ENCODE measurements at places on chromosomes 6 and 20.

DNA sequence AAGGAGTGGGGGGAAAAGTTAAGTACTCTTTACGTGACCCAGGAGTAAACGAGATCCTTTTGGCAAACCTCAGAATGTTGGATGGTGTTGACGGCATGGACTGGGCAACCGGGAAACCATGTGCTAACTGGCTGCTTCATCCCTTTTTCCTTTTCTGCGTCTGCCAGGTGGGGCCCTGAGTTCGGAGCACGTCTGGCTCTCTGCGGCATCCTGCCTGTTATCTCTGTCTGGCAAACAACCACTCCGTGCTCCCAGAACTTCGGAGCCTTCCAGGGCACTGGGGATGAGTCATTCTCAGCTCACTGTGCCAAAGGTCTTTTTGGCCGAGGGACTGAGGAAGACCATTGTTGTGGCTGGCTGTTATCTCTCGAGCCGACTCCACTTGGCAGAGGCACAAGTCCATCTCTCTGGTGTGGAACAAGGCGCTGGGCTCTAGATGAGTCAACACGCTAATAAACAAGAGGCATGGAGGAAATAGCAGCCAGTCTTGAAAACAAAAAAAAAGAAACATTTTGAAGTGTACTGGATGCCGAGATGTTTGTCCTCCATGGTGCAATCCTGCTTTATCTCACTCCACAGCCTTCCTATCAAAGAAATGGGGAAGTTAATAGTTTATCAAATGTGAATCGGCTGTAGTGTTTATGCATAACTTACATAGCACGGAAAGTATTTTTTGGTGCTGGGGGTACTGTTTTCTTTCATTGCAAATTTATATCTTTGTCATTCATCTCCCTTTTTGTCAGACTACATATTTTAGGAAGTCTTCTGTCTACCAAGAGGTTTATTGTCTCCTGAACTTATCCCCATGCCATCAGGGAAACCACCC is 64.6 kb upstream of the TXNDC5 start:
- DNase-seq = peak; percentile 99

- no peak for DNase-seq
These were observed 261.2 kb downstream of the ADGB start for GRCh38 chr6:146859795-146860495.

- no peak for DNase-seq
These were observed 124.1 kb upstream of the RIN2 start for GRCh38 chr20:19633985-19634384.

- no peak for DNase-seq
These were observed 202.4 kb upstream of the CDH4 start for GRCh38 chr20:61049684-61050083.

DNA sequence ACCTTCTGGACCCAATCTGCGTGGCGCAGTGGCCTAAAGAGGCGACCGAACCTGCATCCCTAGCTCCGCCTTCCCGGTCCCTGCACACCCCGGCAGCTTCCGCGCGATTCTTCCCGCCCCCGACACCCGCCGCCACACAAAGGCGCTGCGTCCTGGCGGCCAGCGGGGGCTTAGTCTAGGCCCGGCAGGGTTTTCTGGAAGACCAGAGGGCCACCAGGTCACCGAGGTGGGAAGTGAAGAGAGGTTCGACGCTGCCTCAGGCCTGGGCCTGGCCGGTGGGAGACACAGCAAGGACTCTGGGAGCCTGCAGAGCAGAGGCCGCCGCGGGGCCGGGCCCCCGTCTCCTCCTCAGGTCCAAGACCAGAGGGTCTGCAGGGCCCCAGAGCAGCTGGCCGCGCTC is 154.9 kb downstream of the OR2B2 start:
- no peak for DNase-seq

- DNase-seq = no peak
These were observed 13.7 kb downstream of the UQCC2 start for GRCh38 chr6:33697845-33698244.

DNA sequence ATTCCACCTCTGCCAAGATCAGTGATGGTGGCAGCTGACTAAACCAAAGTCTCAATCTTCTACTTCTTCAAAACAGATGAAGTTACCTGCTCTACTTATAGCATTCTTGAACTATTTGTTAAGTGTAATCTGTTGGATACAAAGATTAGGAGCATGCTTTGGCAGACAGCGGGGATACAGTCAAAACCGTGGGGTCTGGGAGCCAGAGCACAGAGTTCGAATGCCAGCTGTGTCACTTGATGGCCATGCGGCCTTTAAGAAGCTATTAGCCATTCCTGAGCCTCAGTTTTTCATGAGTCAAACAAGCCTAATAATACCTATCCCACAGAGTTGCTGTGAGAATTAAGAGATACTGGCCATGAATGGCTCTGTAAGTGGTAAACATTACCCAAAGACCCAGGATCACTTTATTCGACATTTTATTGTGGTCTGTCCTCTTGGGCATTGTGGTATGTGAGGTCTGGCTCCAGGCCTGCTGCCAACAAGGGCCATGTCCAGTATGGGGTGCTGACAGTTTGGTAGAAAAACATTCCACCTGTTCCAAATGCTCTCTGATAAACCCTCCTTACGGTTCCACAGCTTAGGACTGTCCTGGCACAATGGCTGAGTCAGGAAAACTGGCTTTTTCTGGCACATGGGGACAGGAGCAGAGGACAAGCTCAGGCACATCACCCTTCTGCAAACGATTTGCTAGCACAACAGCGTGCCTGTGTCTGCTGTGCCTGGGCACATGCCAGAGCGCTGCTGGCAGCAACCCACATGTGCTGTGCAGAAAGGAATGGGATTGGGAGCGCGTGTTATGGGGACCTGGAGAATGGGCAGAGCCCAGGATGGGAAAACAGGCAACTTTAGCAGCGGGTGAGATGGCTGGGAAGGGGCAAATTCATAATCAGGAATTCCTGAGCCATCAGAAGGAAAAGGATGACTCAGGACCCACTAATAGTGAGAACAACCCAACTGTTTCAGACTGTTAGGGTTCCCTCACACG is 15.7 kb upstream of the FAM83C start:
- peak; percentile 67 for DNase-seq

DNA sequence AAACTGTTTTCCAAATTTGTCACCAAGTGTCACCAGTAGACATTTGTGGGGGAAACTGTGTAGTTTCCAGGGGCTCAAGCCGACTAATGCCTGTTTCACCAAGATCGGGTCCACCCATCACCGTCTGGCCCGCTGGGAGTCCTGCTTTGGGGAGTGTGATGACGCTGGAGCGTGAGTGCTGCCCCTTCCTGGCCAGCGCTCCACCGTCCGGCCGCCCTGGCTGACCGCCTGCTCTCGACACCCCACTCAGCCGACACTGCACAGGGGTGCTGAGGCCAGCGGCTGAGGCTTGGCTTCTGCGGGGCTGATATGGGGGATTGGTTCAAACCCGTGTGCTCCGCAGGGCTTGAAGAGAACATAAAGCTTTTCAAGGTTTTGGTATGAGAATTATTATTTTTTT is 160.1 kb downstream of the SMOC2 start:
- DNase-seq = no peak

GRCh38 chr6:107488875-107489635 is 862 bp upstream of the SOBP start:
- peak; percentile 28 for DNase-seq

DNA sequence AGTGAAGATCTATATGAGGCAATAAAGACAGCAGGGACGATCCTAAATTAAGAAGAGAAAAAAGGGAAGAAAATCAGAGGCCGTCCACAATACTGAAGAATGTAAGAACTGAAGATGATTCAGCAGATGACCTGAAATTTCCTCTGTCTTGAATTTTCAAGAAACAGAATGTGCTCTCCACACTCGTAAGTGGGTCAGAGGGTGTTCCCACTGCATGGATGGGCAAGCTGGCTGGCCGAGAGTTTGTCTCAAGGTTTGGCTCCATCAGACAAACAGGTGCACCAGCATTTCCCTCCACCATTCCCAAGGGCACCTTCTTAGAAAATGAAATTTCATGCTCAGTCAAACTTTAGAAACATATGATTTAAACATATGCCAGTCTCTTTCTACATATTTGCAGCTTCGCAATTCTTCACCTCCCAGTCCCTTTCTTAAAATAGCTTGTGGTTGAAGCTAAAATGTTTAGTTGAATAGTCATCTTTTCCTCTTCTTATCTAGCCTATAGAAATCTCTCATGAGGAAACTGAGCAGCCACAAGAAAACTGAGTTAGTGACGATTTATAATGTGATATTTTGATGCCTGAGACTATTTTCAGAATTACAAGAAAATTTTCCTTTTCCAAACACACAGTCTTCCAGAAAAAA is 576.4 kb downstream of the PRKN start:
- DNase-seq = no peak

GRCh38 chr6:35717449-35718374 is 19.1 kb upstream of the ARMC12 start:
- DNase-seq = no peak

DNA sequence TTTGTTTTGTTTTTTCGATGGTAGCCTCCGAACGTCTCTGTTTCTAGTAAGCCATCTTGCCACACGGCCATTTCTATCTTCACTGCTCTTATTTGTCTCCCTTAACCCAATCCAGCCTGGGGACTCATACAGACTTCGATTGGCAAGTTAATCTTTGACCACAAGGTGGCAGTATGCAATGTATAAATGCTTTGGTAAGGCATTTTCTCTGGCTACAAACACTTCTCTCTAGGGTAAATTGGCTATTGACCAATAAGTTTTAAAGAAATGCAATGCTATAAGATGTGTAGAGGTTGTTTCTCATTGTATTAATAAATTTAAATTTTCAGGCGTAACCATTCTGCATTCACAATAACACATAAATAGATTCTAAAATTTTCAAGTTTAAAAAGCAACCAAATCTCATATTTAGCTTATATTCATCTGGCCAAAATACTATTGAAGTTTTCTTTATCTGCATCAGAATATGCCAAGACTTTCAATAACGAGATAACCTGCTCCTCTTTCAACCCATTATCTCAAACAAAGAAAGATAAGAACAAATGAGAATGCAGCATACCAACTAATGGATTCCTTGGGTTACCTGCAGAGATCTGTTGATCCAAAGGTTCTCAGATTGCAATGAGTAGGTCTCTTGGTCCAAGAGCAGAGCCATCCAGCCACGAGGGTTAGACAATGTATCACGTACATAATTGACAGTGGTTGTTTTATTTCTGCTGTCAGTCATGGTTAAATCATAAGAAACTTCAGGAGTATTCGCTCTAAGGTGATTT is 231.9 kb downstream of the PKHD1 start:
- peak; percentile 75 for DNase-seq

GRCh38 chr20:48198929-48199451 is 413.7 kb upstream of the SULF2 start:
- no peak for DNase-seq

DNA sequence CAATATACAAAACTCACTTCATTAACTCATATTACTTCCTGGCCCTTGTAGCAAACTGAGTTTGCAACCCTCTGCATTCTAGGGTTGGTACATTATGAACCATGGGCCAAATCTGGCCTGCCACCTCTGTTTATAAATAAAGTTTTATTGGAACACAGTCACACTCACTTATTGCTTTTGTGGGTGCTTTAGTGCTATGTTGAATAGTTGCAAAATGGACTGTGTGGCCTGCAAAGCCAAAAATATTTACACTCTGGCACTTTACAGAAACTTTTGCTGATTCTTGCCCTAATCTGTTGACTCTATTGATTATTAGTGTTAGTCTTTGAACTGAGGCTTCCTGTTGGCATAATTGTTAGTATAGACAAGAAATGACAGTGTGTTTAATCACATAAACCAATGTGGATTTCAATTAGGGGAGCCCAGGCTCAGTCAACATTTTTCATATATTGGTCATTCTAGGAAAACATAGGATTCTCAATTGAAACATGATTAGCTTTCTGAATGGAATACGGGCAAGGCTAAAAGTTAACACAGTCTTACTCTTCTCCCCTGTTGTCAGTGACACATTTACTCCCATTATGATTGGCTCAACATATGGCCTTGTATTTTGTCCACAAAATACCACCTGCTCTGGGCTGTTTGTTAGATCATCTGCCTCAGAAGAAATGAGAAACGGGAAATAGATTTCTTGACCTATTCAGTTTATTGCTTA is 241.9 kb upstream of the ZFP64 start:
- no peak for DNase-seq

DNA sequence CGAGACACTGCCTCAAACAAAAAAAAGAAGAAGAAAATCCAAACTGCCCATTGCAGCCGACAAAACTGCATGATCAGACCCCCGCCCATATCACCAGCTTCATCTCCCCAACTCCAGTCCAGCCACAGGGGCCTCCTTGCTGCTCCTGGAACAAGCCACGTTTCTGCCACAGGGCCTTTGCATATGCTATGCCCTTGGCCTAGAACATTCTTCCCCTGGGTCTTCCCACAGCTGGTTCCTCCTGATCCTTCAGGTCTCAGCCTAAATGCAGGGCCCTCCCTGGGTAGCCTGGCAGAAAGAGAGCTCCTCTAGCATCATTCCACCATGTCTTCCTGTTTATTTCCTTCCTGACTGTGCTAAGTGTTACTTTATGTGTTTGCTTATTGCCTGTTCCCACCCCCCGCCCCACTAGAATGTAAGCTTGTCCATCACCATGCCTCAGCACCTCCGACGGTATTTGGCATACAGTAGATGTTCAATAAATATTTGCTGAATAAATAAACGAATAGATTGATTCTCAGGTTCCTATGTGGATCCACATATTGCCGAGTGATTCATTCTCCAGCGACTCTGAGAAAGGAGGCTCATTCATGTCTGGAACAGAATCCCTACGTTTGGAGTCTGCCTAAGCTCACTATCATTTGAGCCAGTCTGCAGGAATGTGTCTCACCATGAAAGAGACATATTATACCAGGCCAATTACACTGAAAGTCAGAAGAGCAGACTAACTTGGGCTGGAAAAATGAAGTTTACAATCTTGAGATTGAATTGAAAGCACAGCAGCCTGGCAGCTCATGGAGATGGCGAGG is 56.1 kb downstream of the NFATC2 start:
- DNase-seq = no peak

Data from dermis blood vessel endothelial cell (primary cell).